ENCODE measurements at places on chromosomes 1 and 21. TPM values are rescaled to one million over a fixed set of nuclear protein-coding genes. Genes with fewer than 3 reads are reported as not detected.

- DNase-seq = no peak
- H3K27me3 ChIP-seq = no peaks in the 10 kb centered on the region
- no peak overlapping the region for H3K4me3 ChIP-seq
- H3K4me1 ChIP-seq = peaks cover 35% of the 10 kb centered on the region
- no peak overlapping the region for H3K27ac ChIP-seq
- H3K36me3 ChIP-seq = peaks cover 31% of the 10 kb centered on the region
These were observed 16.7 kb downstream of the ALX3 start for GRCh38 chr1:110053552-110054428.

GRCh38 chr1:19957779-19958178 lies 21.6 kb downstream of the PLA2G2A start:
- H3K27me3 ChIP-seq = peaks cover 53% of the 10 kb centered on the region
- no peaks in the 10 kb centered on the region for H3K36me3 ChIP-seq
- no peaks in the 10 kb centered on the region for H3K4me1 ChIP-seq
- H3K4me3 ChIP-seq = no peak overlapping the region

- H3K27me3 ChIP-seq = peaks cover 5% of the 10 kb centered on the region
- peaks cover 10% of the 10 kb centered on the region for H3K4me1 ChIP-seq
- no peak for DNase-seq
- no peak overlapping the region for H3K27ac ChIP-seq
These were observed 155.3 kb downstream of the ADSS2 start for GRCh38 chr1:244296447-244296846.

DNA sequence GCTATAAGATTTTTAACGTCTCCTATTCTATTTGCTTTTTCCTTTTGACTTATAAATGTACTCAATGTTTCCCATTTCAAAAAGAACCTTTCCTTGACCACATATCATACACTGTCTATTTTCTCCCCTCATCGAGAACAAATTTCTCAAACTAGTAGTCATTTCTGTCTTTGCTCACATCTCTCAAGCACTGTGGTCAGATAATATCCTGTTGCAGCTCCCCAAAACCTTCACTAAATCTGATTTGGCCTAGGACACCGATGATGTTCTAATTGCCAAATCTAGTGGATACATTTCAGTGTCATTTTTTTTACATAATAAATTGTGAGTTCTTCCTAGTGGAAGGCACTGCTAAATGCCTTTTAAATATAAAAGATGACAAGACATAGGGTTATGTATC lies 19.4 kb downstream of the CXADR start:
- H3K36me3 ChIP-seq = peaks cover 16% of the 10 kb centered on the region
- H3K27ac ChIP-seq = no peak overlapping the region
- H3K4me1 ChIP-seq = peaks cover 14% of the 10 kb centered on the region
- no peak overlapping the region for H3K4me3 ChIP-seq
- no peak for DNase-seq

DNA sequence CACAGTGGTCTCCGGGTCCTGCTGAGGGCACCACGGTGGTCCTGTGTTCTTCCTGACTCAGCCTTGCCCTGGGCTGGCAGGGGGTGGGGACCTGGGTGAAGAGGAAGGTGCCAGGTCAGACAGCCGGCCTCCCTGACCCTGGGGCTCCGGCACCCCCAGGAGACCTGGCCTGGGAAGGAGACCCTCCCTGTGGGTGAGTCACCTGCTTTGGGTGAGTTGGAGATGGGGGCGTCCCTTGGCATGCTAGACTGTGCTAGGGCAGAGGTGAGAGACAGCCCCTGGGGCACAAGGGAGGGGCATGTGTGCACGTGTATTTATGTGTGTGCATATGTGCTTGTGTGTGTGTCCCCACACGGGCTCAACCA lies 23.4 kb downstream of the SPSB1 start:
- no peak overlapping the region for H3K27ac ChIP-seq
- peaks cover 20% of the 10 kb centered on the region for H3K4me1 ChIP-seq
- H3K36me3 ChIP-seq = no peaks in the 10 kb centered on the region
- H3K4me3 ChIP-seq = no peak overlapping the region
- no peak for DNase-seq

- H3K4me1 ChIP-seq = peaks cover 17% of the 10 kb centered on the region
- no peak overlapping the region for H3K4me3 ChIP-seq
- no peak overlapping the region for H3K27ac ChIP-seq
- DNase-seq = no peak
These were observed 160.9 kb downstream of the GABPA start for GRCh38 chr21:25895565-25896205.

DNA sequence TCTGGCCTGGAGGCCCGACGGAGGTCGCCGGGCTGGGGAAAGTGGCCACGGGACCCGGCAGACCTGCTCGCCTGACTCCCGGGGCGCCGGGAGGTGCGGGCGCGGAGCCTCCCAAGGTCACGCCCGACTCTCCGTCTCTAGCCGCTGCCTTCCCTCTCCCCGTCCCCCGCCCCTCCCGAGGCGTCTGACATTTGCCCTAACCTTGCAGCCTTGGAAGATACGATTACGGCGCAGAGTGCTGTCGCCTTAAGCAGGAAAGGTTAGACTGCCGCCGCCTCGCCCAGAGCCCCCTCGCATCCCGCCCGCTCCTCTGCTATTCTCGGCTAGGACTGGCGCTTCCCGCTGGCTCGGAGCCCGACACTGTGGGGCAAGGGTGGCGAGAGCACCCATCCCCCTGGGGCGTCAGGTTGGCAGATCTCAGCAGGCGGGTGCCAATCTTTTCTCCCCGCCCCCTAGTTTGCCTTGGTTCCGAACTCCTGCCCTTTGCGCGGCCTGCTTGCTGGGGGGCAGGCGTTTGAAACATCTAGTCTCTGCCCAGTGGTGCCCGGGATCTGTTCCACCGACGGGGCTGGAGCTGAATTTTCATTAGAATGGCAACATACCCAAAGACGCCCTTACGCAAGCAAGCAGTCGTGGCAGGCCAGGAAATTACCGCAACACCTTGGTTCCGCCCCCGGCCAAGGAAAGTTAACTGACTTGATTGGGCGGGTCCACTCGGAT lies 835 bp downstream of the PGM1 start:
- no peaks in the 10 kb centered on the region for H3K4me1 ChIP-seq
- peak overlapping the region; percentile 86 for H3K27ac ChIP-seq
- peaks cover 3% of the 10 kb centered on the region for H3K27me3 ChIP-seq

DNA sequence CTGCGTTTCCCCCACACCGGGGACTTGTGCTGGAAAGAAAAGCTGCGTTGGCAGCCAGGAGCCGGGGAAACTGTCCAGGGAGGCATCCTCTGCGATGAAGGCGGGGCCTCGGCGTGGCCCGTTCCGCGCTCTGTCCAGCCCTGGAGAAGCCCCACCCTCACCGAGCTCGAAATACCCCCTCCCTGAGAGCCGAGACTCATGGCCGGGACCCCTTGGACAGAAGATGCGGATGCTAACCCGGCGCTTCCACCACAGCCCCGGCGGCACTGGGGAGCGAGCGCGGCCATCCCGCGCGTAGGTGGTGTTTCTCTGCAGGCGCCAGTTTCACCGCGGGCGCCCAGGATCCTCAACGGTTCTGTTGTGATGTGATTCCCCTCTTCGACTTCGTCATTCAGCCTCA lies 31.6 kb downstream of the PDE9A start:
- H3K27me3 ChIP-seq = peaks cover 3% of the 10 kb centered on the region
- no peak for DNase-seq
- H3K27ac ChIP-seq = no peak overlapping the region
- peaks cover 6% of the 10 kb centered on the region for H3K36me3 ChIP-seq
- no peak overlapping the region for H3K4me3 ChIP-seq

- no peak overlapping the region for H3K27ac ChIP-seq
- H3K4me1 ChIP-seq = peaks cover 16% of the 10 kb centered on the region
- no peaks in the 10 kb centered on the region for H3K36me3 ChIP-seq
- H3K4me3 ChIP-seq = no peak overlapping the region
- H3K27me3 ChIP-seq = no peaks in the 10 kb centered on the region
- no peak for DNase-seq
These were observed 12.1 kb downstream of the CSTB start for GRCh38 chr21:43763901-43764523.

- H3K36me3 ChIP-seq = no peaks in the 10 kb centered on the region
- peaks cover 7% of the 10 kb centered on the region for H3K27me3 ChIP-seq
- DNase-seq = no peak
- H3K27ac ChIP-seq = no peak overlapping the region
These were observed 9.9 kb upstream of the HJV start for GRCh38 chr1:146031476-146031875.

GRCh38 chr1:211574705-211575104 lies 4.3 kb downstream of the SLC30A1 start:
- no peak for DNase-seq
- H3K36me3 ChIP-seq = peaks cover 18% of the 10 kb centered on the region
- peak overlapping the region; percentile 43 for H3K4me3 ChIP-seq
- H3K27me3 ChIP-seq = no peaks in the 10 kb centered on the region
- H3K4me1 ChIP-seq = peaks cover 23% of the 10 kb centered on the region

DNA sequence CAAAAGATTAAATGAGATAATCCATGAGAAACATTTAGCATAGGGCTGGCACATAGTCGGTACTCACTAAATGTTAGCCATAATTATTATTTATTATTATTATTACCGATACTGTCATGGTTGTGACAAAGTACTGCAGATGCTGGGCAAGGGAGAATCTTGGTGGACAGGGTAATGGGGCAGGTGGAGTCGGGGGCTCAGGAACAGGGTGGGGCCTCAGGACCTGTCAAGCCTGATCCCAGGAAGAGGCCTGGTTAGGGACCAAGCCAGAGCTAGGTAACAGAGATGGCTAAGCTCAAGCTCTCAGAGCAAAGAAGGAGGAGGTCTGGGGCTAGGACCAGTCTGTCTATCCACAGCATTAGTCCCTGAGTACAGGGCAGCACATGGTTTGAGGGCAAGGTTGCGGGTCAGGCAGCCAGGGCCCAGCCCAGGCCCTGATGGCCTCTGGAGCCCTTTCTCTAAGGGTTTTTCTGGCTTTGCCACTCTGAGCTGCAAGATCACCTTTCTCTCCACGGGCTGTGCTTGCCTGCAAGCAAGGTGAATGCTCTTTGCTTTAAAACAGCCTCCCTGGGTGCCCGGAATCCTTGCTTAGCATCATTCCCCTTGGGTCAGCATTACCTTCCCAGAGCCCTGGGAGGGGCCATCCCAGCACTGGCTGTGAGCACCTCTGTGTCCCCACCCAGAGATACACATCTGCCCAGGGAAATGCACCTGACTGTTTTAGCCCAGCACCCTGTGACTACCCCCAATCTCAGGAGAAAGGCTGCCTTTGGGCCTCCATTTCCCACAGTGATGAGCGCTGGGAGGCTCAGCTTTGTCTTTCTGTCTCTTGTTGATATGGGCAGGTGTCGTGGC lies 572.0 kb downstream of the PTPRU start:
- DNase-seq = peak; percentile 44
- H3K27me3 ChIP-seq = peaks cover 8% of the 10 kb centered on the region
- no peaks in the 10 kb centered on the region for H3K36me3 ChIP-seq

Gene DMRTA2
- 0.29 TPM for total RNA-seq

Gene SERTAD4
- 4.6 TPM for total RNA-seq

Gene GJA5
- 0.58 TPM for total RNA-seq

Gene LAMB3
- 17.0 TPM for total RNA-seq

Gene ICOSLG
- 5.4 TPM for total RNA-seq

Gene PERM1
- 0.62 TPM for total RNA-seq

Gene SPRR4
- not detected for total RNA-seq

Gene TMPRSS3
- 1.3 TPM for total RNA-seq

Gene EXOSC10
- total RNA-seq = 81.8 TPM

Gene DDAH1
- total RNA-seq = 28.6 TPM
